ENCODE measurements at places on chromosomes 1 and 21. TPM values are rescaled to one million over a fixed set of nuclear protein-coding genes. Genes with fewer than 3 reads are reported as not detected.

GRCh38 chr1:45299981-45300668 is 26.6 kb upstream of the HPDL start:
- DNase-seq, result peak; percentile 36

Gene CHI3L2
- 36.8 TPM for total RNA-seq

- peak; percentile 29 for DNase-seq
Measured at GRCh38 chr1:89454845-89455521, 69.6 kb upstream of the LRRC8B start.

Gene TCP10L
- total RNA-seq, result 2.6 TPM

GRCh38 chr1:240351690-240352089 is 260.0 kb downstream of the FMN2 start:
- DNase-seq, result no peak

Gene TOR1AIP1
- 50.4 TPM for total RNA-seq

Gene LRRC53
- total RNA-seq, result not detected

Gene ARL8A
- 55.6 TPM for total RNA-seq

DNA sequence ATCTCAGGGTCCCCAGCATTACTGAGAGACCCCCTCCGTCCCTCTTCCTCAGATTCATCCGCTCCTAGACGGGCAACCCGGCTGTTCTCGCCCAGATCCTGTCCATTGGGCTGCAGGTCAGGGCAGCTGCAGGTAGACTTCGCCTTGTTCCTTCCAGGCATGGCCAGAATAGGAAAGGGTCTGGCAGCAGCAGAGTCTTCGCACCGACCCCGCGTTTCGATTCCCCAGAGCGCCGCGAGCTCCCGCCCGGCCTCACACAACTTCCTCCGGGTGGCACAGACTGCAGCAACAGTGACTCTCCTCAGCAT is 265 bp downstream of the NRDC start:
- no peak for DNase-seq

DNA sequence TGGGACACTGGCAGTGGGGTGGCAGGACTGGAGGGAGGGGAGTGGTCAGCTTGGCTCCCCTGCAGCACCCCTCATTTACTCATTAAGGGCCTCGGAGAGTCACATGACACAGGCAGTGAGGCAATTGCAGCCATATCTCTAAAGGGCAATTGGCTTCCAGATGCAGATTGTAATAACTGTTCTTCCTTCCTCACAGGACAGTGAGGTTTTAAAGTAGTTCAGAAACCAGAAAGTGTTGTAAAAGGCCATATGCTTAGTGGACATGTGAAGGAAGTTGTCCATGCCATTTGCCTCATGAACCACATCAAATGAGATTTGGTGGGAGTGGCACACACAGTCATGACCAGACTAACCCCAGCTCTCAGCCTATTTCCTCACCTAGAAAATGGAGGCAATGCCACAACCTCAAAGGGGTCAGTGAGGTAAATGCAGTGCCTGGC is 11.1 kb downstream of the MTX1 start:
- no peak for DNase-seq

Gene FMOD
- total RNA-seq, result 51.6 TPM

GRCh38 chr1:202016022-202016810 is 5.8 kb downstream of the ELF3 start:
- no peak for DNase-seq

GRCh38 chr21:36828891-36829515 is 130.1 kb downstream of the SIM2 start:
- no peak for DNase-seq

Gene FAM110D
- 5.3 TPM for total RNA-seq

DNA sequence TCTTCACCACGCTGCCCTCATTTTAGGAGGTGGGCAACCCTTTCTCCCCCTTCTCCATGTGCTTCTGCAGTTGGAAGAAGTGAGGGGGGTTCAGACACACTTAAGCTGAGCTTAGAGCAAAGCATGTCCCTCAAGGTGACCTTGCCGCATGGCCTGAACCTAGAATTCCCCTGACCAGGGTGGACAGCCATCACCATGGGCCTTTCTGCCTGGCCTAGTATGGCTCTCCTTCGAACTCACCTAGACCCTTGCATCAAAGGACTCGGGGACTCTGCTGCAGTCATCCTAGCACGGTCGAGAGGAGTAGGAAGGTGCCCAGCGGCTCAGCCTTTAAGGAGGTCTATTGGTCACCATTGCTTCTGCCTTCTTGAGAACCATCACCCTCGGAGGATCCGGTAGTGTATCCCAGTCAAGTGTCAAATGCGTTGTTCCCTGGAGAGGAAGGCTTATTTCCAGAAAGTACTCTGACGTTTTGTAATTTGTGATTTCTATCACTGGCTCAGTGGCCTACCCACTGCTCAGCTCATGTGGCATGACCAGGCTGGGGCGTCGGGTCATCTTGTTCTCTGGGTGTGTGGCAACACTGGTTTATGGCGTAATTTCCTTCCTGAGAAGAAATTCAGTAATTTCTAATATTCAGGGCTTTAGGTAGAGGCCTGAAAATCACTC is at the start of gene KCNE1:
Gene KCNE1 (minus strand): TSS at position 424 of the 669 bp plus-strand sequence. CDS start 62,576 bp downstream, outside the sequence.
- no peak for DNase-seq

DNA sequence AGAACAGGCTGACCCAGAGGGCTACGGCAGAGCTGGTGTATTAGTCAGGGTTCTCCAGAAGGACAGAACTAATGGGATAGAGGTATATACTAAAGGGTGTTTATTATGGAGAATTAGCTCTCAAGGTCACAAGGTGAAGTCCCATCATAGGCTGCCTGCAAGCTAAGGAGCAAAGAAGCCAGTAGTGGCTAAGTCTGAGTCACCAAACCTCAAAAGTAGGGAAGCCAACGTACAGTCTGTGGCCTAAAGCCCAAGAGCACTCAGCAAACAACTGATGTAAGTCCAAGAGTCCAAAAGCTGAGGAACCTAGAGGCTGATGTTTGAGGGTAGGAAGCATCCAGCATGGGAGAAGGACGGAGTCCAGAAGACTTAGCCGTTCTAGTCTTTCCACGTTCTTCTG is 179.2 kb downstream of the BACH1 start:
- DNase-seq, result no peak

DNA sequence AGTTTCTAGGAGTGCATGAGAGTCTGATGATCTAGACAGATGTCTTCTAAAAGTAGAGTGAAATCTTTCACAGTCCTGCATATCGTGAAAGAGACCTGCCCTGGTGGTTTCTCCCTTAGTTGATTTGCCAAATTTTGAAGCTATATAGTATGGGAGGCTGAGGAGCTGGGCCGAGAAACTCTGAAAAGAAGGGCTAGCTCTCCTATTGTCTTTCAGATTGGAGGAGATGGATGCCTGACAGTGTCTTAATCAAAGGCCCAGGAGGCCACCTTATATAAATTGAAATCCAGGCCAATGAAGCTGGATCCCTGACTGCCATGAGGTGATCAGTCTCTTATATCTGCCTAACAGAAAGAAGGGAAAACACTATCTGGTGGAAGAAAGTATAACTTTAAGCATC is 18.4 kb upstream of the CD84 start:
- DNase-seq, result no peak

- DNase-seq, result no peak
Measured at GRCh38 chr1:32666901-32667566, 16.0 kb downstream of the RBBP4 start.

DNA sequence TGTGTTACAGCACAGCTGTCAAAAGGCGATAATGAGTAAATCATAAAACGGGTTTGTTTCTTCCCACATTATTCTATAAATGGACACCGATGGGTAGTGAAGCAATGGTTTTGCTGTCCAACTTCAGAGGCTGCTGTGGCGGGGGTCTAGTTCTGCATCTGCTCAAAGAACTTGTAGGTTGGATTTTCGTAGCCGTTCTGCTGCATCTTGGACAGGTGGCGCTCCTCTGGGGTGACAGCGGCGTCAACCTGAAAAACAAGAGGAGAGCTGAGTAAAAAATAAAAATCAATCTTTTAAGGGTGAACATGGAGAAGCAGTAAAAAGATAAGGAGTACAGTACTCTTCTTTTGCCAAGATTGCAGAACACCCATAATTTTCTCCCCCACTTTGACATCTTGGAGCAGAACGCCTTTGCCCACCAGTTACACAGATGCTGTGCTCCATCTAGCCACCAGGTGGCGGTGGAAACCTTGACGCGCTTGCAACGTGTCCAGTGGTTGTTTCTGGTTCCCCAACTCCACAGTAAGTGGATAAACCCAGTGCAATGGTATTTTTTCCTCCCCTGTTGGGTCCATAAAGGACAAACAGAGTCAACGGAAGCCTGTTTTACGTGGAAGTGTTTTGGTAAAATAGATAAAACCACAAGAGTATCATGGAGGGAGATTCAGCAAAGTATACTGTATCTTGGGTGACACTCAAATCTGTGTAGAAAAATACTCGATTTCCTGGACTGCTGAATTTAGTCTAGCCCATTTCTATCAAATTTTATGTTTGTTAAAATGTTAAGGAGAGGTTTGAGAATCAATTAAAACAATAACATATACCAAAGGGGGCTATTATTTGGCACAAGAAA is 147.0 kb downstream of the GABPA start:
- peak; percentile 73 for DNase-seq

Gene RNU1-1
- 15,401 TPM for total RNA-seq

Gene SAMD13
- total RNA-seq, result 1.1 TPM

Gene ESRRG
- 29.5 TPM for total RNA-seq

Gene CHIA
- not detected for total RNA-seq

DNA sequence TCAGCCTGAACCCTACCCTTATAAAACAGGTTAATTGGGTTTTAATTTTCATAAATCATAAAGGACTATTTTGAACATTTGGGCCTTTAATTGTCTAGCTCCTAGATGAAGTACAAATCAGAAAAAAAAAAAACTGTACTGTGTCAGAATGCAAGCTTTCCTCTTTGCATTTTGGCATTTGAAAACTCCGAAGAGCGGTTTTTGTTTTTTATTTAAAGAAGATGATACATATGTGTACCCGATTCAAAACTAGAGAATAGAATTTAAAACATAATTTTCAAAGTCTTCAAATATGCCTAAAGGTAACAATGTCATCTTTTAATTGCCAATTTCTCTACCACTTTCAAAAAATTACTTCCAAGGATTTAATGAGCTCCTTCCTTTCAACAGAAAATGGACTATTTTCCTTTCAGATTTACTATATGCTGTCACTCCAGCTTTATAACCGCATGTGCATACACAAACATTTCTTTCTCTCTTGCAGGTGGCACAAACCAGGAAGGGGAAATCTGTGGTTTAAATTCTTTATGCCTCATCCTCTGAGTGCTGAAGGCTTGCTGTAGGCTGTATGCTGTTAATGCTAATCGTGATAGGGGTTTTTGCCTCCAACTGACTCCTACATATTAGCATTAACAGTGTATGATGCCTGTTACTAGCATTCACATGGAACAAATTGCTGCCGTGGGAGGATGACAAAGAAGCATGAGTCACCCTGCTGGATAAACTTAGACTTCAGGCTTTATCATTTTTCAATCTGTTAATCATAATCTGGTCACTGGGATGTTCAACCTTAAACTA is 33.7 kb downstream of the MRPL39 start:
- DNase-seq, result no peak

Gene ARPC5
- total RNA-seq, result 71.4 TPM

DNA sequence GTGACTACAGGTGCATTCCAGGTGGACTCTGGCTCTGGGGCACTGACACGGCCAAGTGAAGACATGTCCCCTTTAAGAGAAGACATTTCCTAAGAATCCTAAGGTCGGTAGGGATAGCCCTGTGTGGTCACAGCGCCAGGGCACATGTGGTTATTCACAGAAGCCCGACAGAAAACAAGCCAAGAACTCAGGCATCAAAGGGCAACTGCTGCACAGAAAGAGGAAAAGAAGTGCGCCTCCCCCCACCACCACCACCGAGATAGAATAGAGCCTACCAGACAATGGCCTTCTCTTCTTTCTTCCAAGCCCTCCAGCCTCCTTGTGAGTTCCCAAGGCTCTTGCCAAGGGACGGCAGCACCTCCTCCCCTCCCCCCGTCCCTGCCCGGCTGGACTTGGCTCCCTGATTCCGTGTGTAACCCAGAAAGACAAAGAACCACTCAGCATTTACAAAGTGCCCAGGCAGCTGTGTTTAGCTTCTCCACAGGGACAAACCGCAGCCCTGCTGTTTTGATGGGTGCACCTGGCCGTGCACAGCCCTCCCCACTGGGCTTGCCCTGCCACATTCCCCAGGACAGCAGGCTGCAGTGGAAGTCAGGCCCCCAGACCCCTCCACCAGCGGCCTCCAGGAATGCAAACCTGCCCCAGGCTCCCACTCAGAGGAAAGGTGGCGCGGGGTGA is 30.2 kb downstream of the TMPRSS2 start:
- DNase-seq, result no peak

DNA sequence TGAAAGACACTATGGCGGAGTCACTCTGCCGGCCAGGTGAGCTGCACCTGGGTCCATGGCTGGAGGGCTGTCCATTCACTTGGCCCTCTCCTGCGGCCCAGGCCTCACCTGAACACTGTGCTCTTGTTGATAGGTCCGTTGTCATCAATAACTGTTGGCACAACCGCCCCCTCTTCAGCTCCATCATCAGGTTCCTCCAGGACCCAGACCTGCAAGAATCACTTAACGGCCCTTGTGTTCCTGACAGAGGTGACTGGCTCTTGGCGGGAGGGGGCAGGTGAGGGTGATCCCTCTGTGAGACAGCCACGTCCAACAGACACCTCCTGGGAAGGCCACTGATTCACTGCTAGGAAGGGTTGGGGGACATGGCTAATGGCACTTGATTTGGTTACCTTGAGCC is 54.9 kb downstream of the INAVA start:
- DNase-seq, result no peak

Gene CLEC20A
- total RNA-seq, result not detected

GRCh38 chr1:175443332-175443731 is 250.8 kb upstream of the KIAA0040 start:
- DNase-seq, result no peak

DNA sequence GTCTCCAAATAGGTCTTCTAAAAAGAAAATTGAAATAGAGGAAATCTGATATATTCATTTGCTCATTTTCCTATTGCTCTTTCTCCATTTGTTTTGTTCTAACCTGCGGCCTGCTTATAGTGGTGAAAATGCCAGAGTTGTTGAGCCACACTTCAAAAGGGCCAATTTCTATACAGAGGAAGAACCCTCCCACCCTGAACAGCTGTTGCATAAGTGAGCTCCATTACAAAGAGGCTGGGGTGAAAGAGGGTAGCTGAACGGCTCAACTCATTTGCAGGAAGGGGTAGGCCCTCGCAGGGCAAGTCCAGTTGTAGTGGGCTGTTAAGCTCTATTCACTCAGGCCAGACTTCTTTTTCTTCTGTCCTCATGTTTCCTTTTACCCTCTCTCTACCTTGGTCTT is 8.8 kb downstream of the ADCY10 start:
- no peak for DNase-seq

- no peak for DNase-seq
Measured at GRCh38 chr21:42711667-42712066, 58.2 kb downstream of the PDE9A start.

GRCh38 chr1:156796340-156797097 is 20.1 kb downstream of the SH2D2A start:
- no peak for DNase-seq

GRCh38 chr21:35582731-35583130 is 477.6 kb downstream of the SETD4 start:
- no peak for DNase-seq

GRCh38 chr1:186657481-186657880 is 22.7 kb downstream of the PTGS2 start:
- DNase-seq, result no peak

- DNase-seq, result no peak
Measured at GRCh38 chr1:239977416-239977815, 114.3 kb upstream of the FMN2 start.

Data from left cardiac atrium (tissue), 4 donors.